NCI-H82 (cell line): ENCODE measurements at places on chromosomes 2 and 18.
A peak's percentile ranks its signal among the peaks of the same experiment; 100 is the strongest.

GRCh38 chr18:78984941-78985784 lies 5.5 kb downstream of the SALL3 start:
- peak; percentile 58 for DNase-seq

- DNase-seq: no peak
Observed at GRCh38 chr18:32831781-32832180, 59.0 kb upstream of the KLHL14 start.

- DNase-seq: no peak
Observed at GRCh38 chr2:60438653-60439052, 114.8 kb downstream of the BCL11A start.

GRCh38 chr18:23689031-23689615 lies at the start of gene LAMA3:
TSS of gene LAMA3 (plus strand) at chr18:23689453. CDS start at chr18:23689684, 231 bp downstream.
- peak; percentile 63 for DNase-seq

DNA sequence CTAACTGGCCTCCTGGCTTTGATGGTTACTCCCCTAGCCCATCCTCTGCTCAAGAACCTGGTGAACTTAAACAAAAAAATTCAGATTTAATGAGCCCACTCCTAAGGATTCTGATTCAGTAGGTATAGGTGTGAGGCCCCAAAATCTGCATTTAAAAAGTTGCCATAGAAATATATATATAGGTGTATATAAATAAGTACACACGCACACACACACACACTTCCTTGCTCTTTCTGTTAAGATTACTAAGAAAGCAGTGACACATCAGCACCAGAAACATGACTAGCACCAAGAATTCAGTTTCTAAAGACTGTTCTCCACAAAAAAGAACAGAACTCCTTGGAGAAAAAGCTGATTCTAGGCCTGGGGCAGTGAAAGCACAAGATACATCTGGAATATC lies 17.8 kb downstream of the EML6 start:
- DNase-seq: no peak

DNA sequence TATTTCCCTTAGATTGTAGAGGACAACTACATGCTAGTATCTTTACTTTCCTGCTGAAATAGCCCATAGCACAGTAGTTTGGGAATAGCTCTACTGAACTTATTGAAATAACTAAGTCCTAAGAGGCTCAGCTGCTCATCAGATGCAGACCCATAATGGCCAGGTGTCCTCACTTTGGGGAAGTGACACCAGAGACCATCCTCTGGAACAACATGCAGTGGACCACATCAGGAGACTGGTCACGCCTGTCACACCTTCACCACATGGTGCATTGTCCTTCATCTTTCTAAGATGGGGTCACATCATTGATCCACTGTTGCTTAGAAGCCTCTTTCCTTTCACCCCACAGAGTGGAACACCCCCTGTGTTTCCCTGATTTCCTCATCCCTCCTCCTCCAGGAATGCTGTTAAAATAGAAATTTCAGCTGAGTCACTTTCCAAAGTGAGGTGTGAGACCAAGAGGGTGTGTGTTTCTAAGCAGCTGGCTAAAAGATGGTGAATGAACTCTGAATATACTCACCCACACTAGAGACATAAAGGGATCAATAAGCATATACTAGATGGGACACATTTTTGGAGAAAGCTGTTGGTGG lies 215.2 kb upstream of the LRRTM1 start:
- DNase-seq: no peak

- DNase-seq: peak; percentile 86
Observed at GRCh38 chr2:175203621-175204496, 22.3 kb upstream of the ATP5MC3 start.

- no peak for DNase-seq
Observed at GRCh38 chr18:53234610-53235009, 894.6 kb downstream of the DCC start.

DNA sequence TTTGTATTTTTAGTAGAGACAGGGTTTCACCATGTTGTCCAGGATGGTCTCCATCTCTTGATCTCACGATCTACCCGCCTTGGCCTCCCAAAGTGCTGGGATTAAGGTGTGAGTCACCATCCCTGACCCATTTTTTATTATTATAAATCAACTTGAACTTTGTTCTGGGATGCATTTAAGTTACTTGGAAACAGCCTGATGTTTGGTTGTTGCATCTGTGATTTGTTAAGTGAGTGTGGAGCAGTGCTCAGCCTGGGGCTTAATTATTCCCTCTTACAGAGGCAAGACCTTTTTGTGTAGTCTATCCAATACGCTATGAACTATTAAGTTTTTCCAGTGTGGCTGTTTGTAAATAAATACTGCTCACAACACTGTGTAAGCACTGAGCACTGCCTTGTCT lies 32.6 kb downstream of the MTA3 start:
- no peak for DNase-seq

- DNase-seq: no peak
Observed at GRCh38 chr2:98029718-98030222, 34.0 kb upstream of the TMEM131 start.

- DNase-seq: no peak
Observed at GRCh38 chr2:105660489-105660888, 84.2 kb upstream of the NCK2 start.

DNA sequence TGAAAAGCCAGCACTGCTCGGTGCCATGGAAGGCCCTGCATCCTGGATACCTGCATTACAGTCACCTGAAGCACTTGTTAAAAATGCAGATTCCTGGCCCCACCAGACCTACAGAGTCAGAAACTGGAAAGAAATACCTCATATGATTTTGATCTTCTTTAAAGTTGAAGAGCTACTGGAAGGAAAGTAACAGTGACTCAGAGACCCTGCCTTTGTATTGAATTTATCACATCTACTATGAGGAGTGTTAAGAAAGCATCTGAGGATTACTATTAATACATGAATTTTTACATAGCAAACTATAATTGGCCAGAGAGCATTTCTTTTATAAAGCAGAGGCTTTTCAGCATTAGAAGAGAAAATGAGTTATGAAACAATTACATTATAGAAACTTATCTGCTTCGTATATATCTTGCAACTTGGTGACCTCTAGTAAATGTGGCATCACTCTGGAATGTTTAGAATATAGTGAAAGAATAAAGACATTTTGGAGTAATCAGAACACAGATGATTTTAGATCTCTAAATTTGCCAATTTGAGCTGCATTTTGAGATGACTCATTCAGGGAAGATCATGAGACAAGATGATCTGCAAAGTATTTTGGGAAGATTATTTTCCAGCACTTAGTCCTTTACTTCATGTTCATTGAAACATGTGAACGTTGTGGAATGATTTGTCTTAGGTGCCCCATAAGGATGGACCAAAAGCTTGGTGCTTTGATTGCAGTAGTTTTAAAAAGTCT lies 12.2 kb downstream of the PTPRM start:
- no peak for DNase-seq

GRCh38 chr2:83615511-83615910 lies 843.6 kb downstream of the SUCLG1 start:
- no peak for DNase-seq

- DNase-seq: no peak
Observed at GRCh38 chr2:54430649-54431048, 25.5 kb upstream of the SPTBN1 start.

DNA sequence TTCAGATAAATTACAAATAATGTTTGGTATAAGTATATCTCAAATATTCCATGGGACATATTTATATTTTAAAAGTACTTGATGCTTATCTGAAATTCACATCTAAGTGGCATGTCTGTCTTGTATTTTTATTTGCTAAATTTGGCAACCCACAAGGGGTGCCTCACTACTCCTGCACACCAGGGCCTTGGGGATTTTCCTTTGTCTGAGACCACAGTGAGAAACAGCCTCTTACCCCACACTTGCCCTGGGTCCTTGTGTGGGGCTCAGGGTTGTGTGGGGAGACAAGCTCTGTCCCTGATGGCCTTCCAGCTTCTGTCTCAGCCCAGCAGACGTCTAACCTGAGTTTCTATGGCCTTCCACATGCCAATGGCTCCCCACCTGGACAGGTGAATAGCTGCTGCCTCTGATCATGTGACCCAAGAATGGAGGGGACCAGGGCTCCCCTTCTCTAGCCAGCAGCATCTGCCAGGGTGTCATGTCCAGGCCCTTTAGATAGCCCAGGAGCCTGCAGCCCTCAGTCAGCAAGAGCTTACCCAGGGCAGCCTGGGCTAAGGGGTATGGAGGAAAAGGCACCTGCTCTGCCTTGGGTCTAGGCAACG lies 49.5 kb upstream of the MRPL33 start:
- DNase-seq: no peak

DNA sequence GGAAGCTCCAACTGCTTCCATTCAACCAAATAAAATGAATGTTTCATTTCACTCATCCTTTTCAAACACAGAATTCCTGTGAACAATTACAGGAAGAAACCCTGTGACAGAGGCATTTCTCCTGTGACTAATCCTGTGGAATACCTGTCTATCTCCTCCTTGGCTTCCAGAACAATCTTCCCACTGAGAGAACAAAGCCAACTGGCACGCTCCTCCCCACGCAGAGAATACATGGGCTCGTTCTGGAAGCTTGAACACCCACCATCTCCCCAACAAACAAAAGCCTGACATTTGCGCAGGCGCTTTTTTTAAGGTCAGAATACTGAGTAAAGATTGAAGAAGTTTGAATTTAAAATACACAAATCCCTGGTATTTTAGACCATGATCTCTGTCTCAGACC lies 104.7 kb upstream of the SLC66A3 start:
- no peak for DNase-seq

DNA sequence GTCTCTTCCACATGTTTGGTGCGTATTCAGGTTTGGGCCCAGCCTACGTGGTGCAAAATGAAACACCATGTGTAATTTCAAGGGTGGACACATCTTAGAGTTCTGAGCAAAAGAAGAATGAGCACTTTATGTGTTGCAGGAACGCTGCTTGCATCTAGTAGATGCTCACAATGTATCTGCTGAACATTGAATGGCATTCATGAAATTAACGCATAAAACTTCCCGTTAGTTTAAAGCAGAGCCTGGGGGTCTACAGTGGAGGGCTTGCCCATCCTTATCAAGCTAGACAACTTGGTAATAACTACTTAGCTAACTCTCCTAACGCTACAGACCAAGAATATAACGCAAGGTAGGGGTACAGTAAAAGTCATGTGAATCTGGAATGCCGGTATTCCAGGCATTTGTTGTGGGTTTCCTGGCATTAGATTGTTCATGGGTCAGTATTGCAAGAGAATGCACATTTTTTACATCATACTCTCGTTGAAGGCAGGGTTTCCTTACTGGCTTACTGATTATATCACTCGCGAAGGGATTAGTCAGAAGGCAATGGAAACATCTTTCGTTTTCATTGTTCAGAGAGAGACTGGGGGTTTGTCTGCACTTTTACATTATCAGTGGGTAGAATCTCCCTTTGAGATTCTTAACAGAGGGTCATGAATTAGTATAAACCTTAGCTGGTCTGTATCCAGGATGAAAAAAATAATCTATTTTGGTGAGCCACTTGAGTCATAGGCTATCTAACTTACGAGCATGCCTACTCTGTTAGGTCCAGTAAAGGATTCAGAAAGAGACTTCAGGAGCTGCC lies 229.5 kb upstream of the EPAS1 start:
- DNase-seq: no peak

DNA sequence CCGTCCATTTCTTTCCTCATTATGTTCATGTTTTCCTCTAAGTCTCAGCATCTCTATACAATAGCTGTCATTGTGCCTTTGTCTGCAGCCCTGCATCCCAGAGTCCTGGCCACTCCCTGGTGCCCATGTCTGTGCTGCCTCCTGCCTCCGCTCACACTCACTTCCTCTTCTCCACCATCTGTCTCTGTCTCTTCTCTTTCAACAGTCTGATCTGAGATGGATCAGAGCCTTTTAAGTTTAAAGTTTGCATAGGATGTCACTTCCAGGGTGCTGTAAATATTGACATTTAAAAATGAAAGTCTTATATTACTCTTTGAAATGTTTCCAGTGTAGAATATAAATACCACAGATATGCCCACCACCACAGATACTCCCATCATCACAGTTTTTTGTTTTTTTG lies 42.7 kb downstream of the UBE2F start:
- DNase-seq: no peak

DNA sequence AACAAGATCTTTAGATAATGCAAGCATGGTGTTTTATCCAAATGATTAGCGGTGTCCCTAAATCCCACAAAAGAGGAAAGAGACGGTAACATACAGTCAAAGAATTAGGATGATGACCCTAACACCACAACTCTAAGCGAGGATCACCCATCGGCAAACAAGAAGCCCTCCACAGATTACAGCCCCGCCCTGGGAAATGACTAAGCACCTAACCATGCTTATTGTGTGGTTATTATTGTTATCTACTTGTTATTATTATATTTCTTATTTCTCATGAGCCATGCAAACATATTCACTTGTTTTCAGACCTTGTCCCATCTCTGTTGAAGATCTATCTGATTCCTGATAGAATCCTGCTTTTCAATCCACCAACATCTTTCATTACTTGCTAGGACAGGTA lies 651.3 kb downstream of the NYAP2 start:
- DNase-seq: no peak

GRCh38 chr2:172050479-172051125 lies 34.7 kb upstream of the DLX1 start:
- no peak for DNase-seq

DNA sequence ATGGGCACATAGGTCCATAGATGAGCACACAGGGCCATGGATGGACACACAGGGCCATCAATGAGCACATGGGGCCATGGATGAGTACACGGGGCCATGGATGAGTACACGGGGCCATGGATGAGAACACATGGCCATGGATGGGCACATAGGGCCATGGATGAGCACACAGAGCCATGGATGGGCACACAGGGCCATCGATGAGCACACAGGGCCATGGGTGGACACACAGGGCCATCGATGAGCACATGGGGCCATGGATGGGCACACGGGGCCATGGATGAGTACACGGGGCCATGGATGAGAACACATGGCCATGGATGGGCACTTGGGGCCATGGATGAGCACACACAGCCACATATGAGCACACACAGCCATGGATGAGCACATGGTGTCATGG lies 192.6 kb upstream of the HDAC4 start:
- DNase-seq: no peak

- peak; percentile 61 for DNase-seq
Observed at GRCh38 chr2:144452989-144453336, 67.0 kb downstream of the ZEB2 start.

- peak; percentile 3 for DNase-seq
Observed at GRCh38 chr2:166651080-166651675, 157.1 kb upstream of the SCN7A start.

- DNase-seq: no peak
Observed at GRCh38 chr2:67260343-67261277, 136.5 kb upstream of the ETAA1 start.

DNA sequence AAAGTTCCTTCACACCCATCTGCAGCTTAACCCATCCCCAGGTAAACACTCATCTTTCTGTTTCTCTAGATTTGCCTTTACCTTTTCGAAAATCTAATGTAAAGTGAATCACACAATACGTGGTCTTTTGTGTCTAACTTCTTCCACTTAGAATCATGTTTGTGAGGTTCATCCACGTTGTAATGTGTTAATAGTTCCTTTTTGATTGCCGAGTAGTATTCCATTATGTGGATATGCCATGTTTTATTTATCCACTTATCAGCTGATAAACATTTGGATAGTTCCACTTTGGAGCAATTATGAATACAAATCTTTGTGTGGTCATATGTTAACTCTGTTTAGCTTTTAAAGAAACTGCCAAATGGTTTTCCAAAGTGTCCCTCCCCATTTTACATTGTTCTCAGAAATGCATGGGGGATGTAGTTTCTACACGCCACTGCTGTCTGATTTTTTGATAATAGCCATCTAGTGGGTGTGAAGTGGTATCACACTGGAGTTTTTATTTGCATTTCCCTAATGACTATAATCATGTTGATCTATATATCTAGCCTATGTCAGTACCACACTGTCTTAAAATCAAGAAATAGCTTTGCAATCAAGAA lies 22.3 kb downstream of the PECR start:
- no peak for DNase-seq
